Stimulated activated CD4-positive, alpha-beta T cell treated with anti-CD3 and anti-CD28 coated beads, Interleukin-2, amount 100 ng/mL, for 4 hours (primary cell): ENCODE measurements at places on chromosomes 7 and 10.

- no peak for DNase-seq
These were observed 90.9 kb upstream of the MKI67 start for GRCh38 chr10:128217136-128217535.

GRCh38 chr10:510415-510881 is 179.0 kb downstream of the DIP2C start:
- no peak for DNase-seq

DNA sequence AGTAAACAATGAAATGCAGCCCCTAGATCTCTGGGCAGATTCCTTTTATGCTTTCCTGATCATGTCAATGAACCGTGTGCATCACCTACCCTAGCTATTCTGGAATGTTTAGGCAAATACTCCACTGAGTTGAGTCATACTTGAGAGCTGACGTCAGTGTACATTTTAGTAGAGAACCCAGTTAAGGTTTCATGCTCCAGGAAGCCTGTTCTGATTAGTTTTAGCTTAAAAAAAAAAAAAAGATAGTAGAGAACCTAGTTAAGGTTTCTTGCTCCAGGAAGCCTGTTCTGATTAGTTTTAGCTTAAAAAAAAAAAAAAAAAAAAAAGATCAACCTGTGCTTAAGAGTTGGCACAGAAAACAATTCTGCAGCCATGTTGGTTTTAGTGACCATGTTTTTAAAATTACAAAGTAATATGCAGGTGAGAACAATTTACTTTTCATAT is 3.7 kb upstream of the MCU start:
- no peak for DNase-seq

GRCh38 chr7:43559171-43559945 is 23.6 kb upstream of the STK17A start:
- DNase-seq: no peak

DNA sequence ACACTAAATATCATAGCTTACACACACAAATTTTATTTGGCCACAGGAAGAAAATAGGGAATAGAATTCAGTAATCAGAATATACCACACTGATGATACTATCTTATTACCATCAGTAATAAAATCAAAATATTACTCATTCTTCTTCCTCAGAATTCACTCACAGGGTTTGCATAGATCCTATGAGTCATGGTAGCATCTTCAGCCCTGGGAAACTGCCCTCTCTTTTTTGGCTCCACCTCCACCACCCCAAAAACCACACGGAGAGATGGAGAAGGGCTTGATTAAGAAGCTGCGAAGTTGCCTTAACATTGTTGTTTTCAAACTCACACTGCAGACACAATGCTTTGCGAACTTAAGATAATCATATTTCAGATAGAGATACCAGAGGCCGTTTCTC is 154.1 kb upstream of the AHR start:
- peak; percentile 61 for DNase-seq

DNA sequence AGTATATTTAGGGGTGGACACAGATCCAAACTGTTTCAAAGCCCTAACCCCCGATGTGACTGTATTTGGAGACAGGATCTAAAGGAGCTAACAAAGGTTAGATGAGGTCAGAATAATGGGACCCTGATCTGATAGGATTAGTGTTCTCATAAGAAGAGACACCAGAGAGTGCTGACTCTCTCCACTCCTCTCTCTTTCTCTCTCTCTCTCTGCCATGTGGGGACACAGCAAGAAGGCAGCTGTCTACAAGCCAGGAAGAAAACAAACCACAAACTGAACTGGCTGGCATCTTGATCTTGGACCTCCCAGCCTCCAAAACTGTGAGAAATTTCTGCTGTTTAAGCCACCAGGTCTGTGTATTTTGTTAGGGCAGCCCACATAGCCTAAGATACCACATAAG is 84.7 kb upstream of the KDM7A start:
- no peak for DNase-seq

DNA sequence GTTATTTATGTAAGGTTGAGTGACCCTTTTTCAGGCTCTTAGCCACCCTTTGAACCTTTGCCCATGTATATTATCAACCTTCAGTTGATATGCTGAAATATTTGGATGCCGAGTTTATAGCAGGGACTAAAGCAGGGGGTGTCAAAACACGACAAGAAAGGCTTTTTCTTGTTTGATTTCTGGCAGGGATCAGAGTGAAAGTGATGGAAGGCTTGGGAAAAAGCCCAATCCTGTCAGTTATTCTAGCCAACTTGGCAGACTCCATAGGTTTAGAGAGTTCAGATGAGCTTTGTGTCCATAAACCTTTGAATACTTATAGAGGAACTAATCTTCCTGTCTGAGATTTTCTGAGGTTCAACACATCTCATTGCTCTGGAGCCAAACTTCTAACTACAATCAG is 47.5 kb downstream of the INHBA start:
- no peak for DNase-seq

- no peak for DNase-seq
These were observed 12.3 kb upstream of the SNX10 start for GRCh38 chr7:26279405-26279804.

DNA sequence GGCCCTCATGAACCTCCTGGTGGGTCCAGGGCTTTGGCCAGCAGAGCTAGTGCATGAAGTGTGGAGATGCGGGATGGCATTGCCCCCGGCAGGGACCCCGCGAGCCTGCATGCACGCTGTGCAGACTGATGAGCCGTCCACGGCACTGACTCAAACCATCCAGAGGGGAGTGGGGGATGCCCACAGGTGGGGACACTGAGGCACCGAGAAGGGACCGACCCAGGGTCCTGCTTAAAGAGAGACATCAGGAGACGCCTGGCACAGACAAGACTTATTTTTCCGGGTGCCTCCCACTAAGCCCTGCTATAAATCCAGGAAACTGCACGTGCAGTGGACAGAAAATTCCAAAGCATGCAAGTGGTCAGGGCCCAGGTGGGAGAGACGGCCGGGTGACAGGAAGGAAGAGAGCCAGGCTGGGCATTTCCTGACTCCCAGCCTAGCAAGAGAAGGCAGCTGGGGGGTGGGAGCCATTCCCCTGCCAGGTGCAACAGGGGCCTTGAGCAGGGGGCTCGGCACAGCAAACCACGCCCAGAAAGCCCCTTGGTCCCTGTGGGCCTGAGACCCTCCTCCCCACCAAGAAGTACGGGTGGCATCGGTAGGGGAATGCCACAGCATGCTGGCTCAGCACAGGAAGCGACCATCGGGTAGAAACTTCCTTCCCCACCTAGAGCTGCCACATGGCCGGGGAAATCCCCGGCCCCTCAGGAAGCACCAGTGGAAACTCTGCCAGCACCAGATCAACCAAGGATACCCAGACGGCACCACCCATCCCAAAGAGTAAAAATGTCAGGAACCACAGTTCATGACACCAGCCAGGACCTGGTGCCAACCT is 91.5 kb downstream of the FOXL3 start:
- peak; percentile 59 for DNase-seq

- no peak for DNase-seq
These were observed 115.5 kb downstream of the WDFY4 start for GRCh38 chr10:48800007-48800675.

GRCh38 chr7:127905491-127906330 is 125.5 kb downstream of the LRRC4 start:
- no peak for DNase-seq

DNA sequence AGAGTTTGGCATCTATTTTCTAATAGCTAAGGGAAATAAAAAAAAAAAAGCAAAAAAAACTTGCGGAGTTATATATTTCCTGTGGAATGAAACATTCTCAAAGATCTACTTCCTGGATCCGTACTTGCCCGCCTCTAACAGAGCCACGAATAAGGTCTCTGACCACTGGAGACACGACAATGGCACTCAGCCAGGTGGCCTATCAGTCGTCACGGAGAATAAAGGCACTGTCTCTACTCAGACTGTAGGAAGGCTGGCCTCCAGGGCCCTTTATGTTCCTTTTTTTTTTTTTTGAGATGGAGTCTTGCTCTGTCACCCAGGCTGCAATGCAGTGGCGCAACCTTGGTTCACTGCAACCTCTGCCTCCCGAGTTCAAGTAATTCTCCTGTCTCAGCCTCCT is 58.7 kb downstream of the RGS10 start:
- DNase-seq: no peak

DNA sequence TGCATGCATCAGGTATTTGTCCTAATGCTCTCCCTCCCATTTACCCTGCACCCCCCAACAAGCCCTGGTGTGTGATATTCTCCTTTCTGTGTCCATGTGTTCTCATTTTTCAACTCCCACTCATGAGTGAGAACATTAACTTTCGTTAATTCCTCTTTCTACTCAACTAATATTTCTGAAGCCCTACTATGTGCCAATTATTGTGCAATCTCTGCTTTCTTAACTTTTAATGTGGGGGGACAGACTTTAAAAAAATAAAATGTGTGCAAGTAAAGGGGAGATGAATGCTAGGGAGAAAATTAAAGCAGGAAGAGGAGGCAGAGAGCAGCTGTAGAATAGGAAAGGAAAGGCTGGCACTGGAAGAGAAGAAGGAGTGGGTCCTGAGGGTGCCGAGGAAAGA is 954.0 kb upstream of the C7orf33 start:
- no peak for DNase-seq

GRCh38 chr10:34403512-34403911 is 411.6 kb downstream of the PARD3 start:
- DNase-seq: no peak

GRCh38 chr10:106267591-106267990 is 896.9 kb downstream of the SORCS1 start:
- no peak for DNase-seq

GRCh38 chr7:40200791-40201190 is 66.0 kb downstream of the SUGCT start:
- DNase-seq: no peak

DNA sequence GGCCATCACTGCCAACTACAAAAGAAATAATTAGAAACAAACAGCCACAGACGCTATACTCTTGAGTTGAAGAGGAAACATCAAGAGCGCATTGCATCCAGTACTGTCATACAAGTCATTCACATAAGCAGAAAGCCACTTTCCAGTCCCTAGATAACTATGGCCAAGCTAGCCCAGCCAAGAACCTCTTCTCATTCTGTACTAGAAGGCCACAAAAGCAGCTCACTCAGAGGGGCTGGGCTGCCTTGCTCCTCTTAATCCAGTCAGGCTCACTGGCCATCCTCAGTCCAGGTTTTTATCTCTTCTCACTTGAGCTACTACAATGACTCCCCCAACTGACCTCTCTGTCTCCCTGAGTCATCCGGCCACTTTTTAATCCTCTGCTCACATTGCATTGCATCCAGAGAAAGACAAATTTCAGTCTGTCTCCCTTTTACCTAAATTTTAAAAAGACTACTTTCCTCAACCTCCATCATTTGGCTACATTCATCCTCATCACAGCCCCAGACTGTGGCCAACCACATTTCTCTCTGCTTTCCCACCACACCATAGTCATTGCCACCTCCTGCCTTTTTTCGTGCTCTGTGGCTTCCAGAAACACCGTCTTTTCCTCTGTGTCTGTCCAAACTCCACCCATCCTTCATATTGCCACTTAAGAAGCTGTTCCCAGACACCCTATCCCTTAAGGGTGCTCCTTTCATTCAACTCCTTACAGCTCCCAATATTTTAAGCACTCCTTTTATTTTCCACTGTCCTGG is 25.0 kb downstream of the PPP1R3C start:
- no peak for DNase-seq

GRCh38 chr10:44010873-44011602 is 362.4 kb upstream of the ZNF32 start:
- no peak for DNase-seq

DNA sequence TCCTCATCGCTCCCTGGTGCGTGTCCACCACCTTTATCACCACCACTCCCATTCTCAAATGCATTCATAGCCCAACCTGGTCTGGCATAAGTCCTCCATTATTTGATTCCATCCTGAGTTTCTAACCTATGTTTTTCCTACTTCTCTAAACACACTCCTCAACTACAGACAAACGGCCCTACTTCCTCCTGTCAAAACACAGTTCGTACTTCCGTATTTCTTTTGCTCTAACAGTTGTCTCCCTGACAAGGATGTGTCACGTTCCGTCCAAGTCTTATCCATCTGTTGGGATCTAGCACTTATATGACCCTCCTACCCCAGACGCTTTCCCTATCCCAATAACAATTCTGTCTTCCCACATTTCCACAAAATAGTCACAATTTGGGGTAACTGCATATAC is 46.8 kb downstream of the DOCK4 start:
- DNase-seq: no peak

DNA sequence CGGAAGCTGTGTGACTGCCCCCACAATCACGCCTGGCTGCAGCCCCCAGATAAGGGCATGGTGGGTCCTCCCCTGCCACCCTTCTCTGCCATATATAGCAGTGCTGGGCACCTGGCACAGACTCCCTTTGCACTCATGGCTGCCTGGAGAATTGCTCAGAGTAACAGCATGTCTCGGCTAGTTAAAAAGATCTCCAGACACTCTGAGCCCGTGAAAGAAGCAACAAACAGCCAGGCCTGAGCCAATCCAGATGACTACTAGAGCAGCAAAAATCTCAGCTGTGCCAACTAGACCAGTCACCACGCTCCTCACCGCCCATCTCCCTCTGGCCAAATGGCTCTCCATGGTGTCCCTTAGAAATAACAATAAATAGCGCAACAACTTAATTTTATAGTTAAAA is 71.3 kb downstream of the PARD3 start:
- no peak for DNase-seq

DNA sequence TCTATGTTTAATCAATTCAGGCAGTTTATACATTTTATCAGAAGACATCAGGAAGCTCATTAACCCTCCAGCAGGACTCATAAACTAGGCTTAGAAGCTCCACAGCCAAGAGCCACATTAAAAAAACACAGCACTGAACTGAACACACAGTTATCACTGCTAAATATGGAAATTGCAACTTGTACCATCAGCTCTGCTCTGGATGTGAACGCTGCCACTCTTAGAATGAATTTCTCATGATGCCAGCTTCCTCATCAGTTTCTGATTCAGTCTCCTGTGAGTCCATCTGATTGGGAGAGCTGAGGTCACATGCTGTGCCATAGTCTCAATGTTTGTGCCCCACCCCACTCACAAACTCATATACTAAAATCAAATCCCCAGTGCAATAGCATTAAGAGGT is 17.1 kb upstream of the ING3 start:
- no peak for DNase-seq

GRCh38 chr10:82378146-82378545 is 503.2 kb downstream of the NRG3 start:
- DNase-seq: no peak

DNA sequence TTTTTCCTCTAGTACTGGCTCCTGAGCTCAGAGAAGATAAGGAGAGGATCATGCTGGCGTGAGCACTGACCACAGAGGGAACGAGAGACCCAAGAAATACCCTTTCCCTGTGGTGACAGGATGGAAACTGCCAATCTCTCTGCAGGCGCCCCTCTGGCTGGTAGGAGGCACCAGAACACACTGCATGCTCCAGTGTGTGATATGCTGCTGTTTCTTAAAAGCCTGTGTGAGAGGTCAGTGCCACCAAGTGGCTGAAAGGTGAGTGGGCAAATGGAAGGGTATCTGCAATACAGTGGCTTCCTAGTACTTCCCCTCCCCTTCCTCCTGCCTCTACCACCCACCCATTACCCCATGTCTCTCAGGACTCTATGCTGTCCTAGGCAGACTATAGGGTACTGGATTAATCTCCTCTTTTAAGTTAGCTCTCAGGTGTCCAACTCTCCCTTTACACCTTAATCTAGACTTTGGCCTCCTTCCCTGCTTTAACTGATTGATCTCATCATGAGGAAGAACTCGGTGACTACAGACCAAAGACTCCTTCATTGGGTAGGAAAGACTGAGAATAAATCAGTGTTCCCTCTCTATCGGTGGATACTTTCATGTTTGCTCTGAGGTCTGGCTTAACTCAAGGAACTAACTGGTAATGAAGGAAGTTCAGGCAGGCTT is 283.6 kb downstream of the ADRA2A start:
- DNase-seq: no peak

- DNase-seq: no peak
These were observed 13.1 kb upstream of the MRC1 start for GRCh38 chr10:17795813-17796594.

GRCh38 chr7:69635555-69636185 is 37.4 kb downstream of the AUTS2 start:
- DNase-seq: no peak
